PC-9 (cell line): ENCODE measurements at places on chromosomes 5 and 9.

- no peak for DNase-seq
These were observed 42.2 kb upstream of the EGFL7 start for GRCh38 chr9:136620441-136621018.

DNA sequence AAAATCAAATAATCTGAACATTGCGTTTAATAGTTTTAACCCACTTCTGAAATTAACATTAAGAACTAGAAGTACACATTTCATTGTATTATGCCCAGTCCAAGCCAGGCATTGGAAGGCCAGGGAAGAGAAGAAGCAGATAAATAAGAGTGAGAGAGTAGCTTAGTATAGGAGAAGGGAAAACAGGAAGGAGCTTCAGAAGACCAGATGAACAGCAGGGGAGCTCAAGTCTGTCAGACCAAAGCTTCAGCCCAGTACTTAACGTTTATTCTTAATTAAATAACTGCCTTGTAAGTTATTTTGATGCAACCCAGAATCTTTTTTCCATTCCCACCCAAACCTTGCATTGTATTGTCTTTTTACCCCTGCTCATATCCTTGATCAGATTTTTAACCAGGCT lies 11.5 kb upstream of the FAM120AOS start:
- DNase-seq = no peak

DNA sequence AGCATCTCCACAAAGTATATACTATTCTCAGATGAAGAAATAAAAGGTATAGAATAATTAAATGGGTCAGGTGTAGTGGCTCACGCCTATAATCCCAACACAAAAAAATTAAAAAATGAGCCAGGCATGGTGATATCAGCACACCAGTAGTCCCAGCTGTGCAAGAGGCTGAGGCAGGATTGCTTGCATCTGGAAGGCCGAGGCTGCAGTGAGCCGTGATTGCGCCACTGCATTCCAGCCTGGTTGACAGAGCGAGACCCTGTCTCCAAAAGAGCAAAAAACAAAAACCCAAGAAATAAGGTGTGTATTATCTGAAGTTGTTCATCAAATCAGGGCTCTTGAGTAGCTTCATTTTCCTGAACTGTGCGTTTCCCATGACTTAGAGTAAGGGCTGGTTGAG lies 83.2 kb upstream of the MYO10 start:
- no peak for DNase-seq

DNA sequence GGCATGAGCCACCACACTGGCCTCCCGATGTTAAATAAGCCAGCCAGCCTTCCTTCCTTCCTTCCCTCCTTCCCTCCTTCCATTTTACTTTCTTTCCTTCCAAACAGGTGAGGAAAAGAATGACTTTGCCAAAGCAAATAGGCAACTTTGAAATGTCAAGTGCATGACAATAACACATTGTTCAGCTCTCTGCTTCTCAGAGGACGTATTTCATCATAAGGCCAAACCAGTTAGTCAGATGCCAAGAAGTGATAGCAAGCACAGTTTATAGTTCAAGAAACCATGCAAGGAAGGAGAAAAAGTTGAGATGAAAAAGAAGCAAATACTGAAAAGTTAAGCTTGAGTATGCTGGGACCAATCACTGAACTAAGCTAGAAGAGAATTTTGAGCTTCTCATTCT lies 29.5 kb downstream of the POU4F3 start:
- peak; percentile 55 for DNase-seq

DNA sequence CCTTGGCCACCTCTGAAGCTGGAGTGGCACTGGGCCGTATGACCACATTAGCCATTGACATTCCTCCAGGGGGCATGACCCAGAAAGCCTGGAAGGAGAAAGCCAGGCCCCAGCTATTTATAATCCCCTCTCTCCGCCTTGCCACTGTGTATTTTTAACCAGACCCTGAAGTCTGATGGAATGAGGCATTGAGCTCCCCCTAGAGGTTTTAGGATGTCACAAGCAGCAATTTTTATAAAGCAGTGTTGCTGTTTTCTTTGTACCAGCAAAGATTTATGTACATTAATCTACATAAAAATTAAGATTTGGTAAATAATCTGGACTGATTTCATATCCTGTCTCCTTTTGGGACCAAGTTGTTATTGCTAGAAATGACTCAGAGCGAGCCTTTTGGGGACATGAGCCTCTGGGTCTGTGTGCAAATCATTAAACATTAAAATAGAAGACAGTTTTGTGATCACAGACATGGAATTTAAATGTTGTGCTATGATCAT lies 127.1 kb downstream of the TRIO start:
- peak; percentile 86 for DNase-seq

DNA sequence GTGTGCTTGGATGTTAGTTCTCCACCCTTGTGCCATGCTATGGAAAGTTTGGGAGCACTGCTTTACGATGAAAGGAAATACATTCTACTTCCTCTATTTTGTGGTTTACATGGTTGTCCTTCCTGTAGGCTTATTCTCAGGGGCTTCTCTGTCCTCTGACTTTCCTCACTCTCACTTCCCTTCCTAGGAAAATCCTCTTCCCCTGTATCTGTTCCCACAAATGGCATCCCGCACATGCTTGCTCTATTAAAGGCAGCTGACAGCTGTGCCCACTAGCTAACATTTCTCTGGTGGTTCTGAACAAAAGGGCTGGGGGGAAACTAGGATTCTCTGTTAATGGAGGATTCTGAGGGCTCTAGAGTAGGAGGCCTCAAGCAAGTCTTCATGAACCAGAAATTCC lies 52.4 kb downstream of the FAM170A start:
- no peak for DNase-seq

- DNase-seq = no peak
These were observed 97.9 kb downstream of the YIPF5 start for GRCh38 chr5:144072518-144072927.

- DNase-seq = peak; percentile 49
These were observed 93.2 kb downstream of the ZFAND5 start for GRCh38 chr9:72271613-72272478.

GRCh38 chr5:95958310-95959014 lies 3.2 kb downstream of the ELL2 start:
- peak; percentile 3 for DNase-seq

GRCh38 chr5:112064956-112065355 lies 308.0 kb upstream of the NREP start:
- no peak for DNase-seq

GRCh38 chr5:59559323-59559722 lies 334.2 kb downstream of the PDE4D start:
- DNase-seq = no peak

- DNase-seq = no peak
These were observed 88.8 kb downstream of the NSUN2 start for GRCh38 chr5:6543830-6544560.

GRCh38 chr5:29697785-29698414 lies 1495.6 kb upstream of the CDH6 start:
- no peak for DNase-seq

DNA sequence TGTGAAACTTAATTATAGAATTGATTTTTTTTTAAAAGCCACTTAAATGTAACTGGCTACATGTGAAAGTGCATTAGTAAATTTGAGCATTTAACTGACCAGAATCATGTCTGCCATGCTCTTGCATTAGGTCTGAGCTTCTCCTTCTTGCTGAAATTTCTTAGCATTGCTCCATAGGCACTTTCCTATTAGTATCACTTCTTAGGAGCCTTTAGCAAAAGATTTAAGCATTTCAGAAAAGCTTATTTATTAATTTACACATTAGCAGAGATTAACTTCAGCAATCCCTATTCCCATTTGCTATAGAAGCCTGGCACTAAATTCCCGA lies 211.0 kb downstream of the SNX18 start:
- DNase-seq = no peak

DNA sequence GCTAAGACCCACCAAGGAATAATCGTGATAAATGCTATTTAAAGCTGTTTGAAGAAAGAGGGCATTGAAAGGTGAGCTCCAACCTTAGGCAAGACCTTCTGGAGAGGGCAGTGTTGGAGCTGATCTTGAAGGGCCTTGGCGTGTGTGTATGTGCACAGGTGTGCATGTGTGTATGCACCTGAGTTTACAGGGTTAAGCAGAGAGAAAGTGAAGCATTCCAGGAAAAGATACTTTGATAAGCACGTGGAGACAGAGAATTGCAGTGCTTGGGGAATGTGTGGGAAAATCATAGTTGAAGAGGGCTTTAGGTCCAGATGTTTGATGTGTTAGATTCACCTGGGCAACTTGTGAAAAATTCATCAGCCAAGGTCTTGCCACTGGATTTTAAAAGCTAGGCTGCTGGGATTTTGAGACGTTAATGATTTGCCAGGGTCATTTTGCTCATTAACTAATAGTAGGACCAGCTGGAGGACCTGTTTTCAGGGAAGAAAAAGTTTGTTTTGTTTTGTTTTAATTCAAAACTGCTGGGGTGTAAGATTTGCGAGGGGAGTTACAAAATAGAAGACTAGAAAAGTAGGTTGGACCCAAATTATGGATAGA lies 78.3 kb upstream of the ANKRD55 start:
- no peak for DNase-seq

- peak; percentile 19 for DNase-seq
These were observed 103.6 kb downstream of the C9orf152 start for GRCh38 chr9:110104261-110104809.

GRCh38 chr9:81259896-81260295 lies 429.5 kb downstream of the TLE1 start:
- no peak for DNase-seq

DNA sequence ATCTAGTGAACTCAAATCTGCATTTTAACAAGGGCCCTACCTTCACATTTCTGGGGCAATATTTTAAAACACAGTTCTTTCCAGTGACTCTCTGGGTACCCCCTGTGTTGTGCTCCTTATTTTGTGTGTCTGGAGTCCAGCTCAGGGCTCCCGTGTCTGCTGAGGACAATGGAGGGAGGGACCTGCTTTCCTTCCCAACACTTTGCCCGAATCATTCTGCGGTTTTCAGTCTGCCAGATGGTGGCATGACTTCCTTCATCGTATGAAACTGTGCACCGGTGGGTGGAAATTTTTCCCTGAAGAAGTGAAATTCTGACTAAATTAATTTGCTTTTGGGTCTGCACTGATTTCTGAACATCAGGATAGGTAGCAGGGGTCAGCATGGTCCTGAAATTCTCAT lies 153.6 kb upstream of the CD180 start:
- DNase-seq = no peak

GRCh38 chr5:79772651-79773050 lies 83.0 kb downstream of the CMYA5 start:
- DNase-seq = no peak
